ENCODE measurements at places on chromosomes 7 and 10.

- no peak for DNase-seq
These were observed 56.1 kb upstream of the ZNF800 start for GRCh38 chr7:127448566-127448965.

GRCh38 chr7:158472596-158472995 lies 115.0 kb downstream of the PTPRN2 start:
- DNase-seq = no peak

- no peak for DNase-seq
These were observed 6.8 kb downstream of the PON1 start for GRCh38 chr7:95317546-95317945.

DNA sequence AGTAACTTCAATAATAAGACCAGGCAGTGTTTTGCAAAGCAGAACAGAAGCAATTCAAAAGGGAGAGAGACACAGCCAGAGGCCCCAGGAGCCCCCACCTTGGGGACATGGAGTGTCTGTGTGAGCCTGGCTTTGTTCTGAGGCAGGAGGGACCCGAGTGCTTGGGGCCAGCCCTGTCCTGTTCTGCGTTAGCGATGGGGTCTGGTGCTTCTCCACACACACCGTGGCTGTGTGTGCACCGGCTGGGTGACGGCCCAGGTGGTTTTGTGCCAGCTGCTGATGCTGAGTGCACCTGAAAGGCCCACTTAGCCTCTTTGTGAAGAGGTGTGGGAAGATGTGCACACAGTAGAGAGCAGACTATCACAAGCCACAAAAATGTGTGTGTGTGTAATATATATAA lies 468.9 kb downstream of the DNAJB6 start:
- no peak for DNase-seq

- no peak for DNase-seq
These were observed 733.9 kb upstream of the PHF14 start for GRCh38 chr7:10239695-10240345.

DNA sequence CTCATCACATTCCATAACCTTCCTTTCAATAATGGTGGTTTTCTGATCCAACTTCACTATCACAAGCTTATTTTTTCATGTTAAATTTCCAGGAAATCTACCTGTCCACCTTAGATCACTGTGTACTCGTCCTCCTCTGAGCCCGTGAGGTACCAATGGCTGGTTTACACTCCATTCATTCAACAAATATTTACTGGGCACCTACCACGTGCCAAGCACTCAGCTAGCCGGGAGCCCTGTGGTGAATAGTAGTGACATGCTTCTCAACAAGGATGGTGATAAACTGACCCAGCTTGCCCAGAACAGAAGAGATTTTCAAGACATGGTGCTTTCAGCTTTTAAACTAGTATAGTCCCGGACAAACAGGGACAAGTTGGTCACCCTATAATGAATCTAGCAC lies 98.2 kb downstream of the FAM204A start:
- DNase-seq = no peak

GRCh38 chr7:157859915-157860314 lies 523.1 kb downstream of the DNAJB6 start:
- DNase-seq = no peak

Data from posterior cingulate gyrus (tissue), 11 donors.